CD8-positive, alpha-beta memory T cell (primary cell): ENCODE measurements at places on chromosomes 7 and 10.

DNA sequence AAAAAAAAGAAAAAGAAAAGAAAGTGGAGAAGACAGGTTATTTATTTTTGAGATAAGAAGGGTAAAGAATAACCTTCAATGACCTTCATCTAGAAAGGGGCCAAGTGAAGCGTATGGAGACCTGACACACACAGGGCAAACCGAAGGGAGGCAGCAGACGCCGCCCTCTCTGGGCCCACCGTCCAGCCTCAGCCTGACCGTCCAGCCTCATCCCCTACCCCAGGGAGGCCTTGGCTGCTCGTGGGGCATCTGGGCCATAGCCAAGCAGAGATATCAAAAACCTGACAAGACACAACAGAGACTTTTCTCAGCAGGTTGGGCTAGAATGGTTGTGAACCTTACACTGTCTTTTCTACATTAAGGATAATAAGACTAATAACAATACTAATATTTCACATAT lies 10.9 kb downstream of the PRKAG2 start:
- no peak for DNase-seq

DNA sequence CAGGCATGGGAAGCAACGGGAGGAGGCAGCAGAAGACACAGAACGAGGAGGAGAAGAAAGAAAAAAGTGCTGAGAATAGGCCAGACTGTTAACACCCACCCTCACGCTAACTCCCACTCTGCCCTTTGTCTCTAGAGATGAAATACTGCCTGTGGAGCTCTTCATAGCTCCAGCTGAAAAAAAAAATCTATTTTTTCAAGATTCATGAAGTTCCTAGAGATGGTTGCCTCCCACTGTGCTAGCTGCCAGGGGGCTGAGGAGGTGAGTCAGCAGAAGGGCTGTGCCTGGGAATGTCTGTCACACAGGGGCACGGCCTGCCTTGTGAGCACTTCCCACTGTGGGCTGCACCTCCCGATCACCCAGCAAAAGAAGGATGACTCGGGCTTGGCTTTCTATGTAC lies 144.5 kb downstream of the RNF216 start:
- no peak for DNase-seq

DNA sequence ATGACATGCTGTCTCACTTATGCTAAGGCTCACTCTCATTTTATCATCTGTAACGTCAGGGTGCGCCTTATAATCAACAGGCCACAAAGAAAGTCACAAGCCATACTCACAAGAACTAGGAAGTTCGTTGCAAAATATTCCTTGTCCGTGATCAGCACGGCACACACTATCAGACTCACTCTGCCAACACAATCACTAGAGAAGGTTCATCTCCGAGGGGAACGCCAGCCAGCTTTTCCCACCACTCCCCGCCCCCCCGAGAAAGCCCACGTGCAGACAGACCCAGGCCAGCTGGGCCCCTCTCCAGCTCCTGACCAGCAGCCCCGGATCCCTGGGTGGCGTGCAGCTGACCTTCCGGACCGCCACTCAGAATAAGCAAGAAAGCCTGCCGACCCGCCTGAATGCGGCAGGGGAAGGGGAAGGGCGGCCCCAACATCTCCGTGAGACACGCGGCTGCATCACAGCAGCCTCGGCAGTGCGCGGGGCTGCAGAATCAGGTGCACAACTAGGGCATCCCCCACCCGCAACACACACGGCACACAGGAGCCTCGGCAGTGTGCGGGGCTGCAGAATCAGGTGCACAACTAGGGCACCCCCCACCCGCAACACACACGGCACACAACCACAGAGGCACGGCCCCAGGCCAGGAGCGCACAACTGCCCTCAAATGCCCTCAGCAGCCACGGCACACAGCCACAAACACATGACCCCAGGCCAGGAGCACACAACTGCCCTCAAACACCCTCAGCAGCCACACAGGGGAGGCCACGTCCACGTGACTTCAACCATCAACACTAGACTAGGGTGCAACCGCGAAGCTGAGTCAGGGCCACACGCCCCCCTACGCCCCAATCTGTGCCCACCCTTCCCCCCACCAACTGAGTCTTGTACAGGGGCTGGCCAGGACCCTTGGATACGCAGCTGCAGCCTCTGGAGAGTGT lies 2.5 kb upstream of the GPR146 start:
- DNase-seq = peak; percentile 35

DNA sequence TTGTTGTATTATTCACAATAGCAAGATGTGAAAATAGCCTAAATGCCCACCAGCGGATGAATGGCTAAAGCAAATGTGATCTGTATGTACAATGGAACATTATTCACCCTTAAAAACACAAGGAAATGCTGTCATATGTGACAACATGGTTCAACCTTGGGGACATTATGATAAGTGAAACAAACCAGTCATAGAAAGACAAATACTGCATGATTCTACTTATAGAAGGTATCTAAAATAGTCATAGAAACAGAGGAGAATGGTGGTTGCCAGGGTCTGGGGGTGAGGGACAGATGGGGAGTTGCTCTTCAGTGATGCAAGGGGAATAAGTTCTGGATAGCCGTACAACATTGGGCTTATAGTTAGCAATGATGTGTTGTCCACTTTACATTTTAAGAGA lies 58.4 kb downstream of the NRF1 start:
- no peak for DNase-seq

- DNase-seq = no peak
Observed at GRCh38 chr10:11089272-11089671, 71.6 kb downstream of the CELF2 start.

DNA sequence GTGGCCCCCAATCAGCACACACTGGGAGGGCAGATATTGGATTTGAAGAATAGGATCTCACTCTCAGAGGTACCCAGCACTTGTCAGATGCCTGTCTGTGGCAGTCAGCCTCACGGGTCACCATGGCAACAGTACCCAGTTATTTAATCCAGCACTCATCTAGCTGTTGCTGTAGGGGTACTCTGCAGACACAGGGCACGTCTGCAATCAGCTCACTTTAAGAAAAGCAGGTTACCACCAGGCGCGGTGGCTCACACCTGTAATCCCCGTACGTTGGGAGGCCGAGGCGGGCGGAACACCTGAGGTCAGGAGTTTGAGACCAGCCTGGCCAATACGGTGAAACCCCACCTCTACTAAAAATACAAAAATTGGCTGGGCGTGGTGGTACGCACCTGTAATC lies 11.9 kb downstream of the SFXN4 start:
- DNase-seq = no peak

GRCh38 chr10:11261687-11262493 lies 244.2 kb downstream of the CELF2 start:
- DNase-seq = no peak

DNA sequence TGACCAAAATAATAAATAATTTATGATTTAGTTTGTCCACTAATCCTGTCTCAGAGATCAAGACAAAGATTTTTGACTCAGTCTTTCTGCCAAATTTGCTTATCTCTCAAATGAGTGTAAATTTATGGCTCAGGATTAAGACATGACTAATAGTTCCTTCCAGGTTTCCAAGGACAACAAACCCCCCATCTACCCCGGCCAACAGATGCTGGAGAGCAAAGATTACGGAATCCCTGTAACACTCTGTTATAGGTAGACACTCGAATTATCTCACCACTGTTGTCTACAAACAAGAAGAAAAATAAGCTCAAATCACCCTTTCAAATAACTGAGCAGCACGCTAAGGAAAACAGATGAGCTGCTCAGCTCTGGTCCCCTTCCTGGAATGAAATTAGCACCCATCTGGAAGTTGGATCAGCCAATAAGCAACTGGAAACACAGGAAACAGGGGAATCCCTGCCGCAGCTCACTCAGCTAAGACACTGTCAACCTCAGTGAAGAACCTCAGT lies 56.8 kb upstream of the SVIL start:
- DNase-seq = no peak

- DNase-seq = no peak
Observed at GRCh38 chr10:88108115-88108610, 244.7 kb downstream of the PTEN start.
